Stimulated activated memory B cell treated with anti-CD40 and anti-IgM and Interleukin-4, amounts not matched to agents 10 μg/mL and 1 μg/mL and 100 μg/mL, for 72 hours (primary cell): ENCODE measurements at places on chromosomes 5 and 9.

GRCh38 chr5:94793816-94794198 is 175.3 kb downstream of the SLF1 start:
- peak; percentile 27 for ATAC-seq

- ATAC-seq, result no peak
Measured at GRCh38 chr5:144549580-144549979, 378.9 kb downstream of the KCTD16 start.

- ATAC-seq, result no peak
Measured at GRCh38 chr9:19787672-19788071, 1.2 kb downstream of the SLC24A2 start.

GRCh38 chr9:86842573-86842972 is 104.7 kb downstream of the GAS1 start:
- no peak for ATAC-seq

- ATAC-seq, result no peak
Measured at GRCh38 chr9:96251451-96251850, 50.5 kb downstream of the HSD17B3 start.
